Right kidney (tissue), 9 donors: ENCODE measurements at places on chromosomes 3 and 15.

GRCh38 chr3:124707656-124708062, 22.6 kb upstream of the UMPS start:
- DNase-seq = no peak

DNA sequence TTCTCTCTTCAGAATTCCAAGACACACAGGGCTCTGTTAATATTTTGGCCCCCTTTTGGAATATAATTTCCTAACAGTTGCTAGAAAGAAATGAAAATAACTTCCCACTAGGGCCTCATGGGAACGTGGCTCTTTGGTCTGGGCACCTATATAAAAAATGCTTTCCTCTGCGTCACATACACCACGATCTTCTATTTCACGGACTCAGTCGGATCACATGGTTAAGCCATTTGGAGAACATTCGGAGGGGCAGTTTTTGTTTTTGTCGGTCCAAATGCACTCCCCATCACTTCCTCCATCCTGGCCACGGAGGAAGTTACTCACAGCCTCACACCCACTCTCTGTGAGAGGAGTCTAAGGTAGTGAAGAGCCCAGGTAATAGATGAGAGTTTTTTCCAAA, 21.0 kb downstream of the TMEM44 start:
- no peak for DNase-seq

DNA sequence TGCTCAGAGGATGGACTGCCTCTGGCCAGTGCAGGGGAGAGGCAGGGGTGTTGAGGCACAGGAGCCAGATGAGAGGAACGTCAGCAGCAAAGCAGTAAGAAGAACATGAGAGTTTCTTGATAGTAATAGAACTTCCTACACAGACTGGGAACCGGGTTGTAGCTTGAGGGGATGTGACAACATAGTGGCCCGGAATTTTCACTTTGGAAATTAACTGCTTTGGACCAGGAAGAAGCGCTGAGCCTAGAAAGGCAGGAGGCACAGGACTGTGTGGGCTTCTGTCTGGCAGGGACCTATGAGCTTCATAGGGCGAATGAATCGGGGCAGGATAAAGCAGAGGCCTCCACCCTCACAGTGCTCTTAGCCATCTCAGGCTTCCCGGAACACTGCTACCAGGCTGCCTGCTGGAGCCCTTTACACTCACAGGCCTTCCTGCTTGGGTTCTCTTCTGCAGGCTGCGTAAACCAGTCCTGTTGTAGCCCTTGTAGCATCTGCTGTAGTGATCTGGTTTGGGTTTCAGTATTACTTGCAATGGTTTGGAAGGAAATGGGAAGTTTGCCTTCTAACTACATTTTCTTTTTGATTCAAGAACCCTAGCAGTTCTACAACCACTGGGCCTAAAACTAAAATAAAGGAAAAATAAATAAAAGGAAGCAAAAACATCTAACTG, 3.3 kb upstream of the ADPGK start:
- DNase-seq = no peak

DNA sequence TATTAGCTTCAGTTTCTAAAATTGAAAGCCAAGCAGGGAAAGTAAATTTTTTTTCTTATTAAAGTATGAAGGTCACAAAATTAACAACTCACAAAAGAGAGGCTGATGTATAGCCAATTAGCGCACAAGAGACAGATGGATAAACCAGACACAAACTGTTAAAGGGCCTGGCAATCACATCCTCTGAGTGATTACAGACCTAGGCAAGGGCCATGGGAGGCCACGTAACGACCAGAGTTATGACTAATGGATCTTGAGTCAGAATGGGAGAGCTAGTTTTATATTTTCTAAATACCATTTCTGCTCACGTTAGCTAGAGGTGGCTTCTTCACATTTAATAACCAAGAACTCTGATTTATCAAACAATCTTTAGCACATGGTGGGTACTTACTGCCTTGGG, 17.8 kb upstream of the SCAMP5 start:
- DNase-seq = no peak

GRCh38 chr15:41258750-41259471, 27.8 kb downstream of the CHP1 start:
- no peak for DNase-seq

DNA sequence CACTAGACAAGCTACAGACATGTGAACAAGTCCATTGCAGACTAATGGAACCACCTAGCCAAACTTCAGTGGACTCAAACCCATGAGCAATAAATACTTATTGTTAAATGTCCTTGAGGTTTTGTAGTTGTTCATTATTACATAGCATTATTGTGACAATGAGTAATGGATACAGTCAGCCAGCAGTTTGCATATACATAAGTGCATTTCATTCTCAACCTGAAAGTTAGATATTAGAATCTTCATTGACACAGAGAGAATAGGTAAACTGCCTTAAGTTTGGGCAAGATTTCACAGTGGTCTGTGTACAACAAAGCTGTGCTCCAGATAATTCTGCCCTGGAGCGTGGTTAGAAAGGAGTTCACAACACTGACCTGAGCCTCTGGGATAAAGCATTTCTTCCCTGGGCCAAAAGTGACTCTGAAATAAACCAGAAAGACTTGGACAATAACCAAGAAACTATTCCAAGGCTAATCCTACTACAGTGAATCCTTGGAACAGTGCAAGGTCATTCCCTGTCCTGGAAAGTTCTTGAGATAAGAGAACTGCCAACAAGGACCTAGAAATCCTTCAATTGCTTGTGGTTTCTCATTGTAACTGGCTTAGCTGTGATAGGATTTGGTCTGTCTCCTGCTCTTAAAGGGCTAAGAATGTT, 225.5 kb upstream of the STT3B start:
- DNase-seq = no peak

DNA sequence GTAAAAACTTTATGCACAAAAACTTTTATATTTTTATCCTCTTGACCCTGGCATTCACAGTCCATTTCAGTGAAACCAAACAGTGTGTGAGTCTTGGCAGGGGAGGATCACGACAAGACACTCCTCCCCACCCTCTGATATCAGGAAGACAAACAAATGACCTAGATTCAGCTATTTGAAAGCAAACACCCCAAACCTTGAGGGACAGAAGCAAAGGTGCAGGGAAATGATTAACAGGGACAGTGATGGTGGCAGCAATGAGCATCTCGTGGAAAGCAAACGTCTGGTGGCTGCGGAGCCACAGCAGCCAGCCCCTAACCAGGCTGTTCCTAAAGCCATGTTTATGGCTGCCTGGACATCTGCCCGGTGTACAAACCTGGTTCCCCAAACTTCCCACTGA, 52.1 kb downstream of the FSIP1 start:
- no peak for DNase-seq

DNA sequence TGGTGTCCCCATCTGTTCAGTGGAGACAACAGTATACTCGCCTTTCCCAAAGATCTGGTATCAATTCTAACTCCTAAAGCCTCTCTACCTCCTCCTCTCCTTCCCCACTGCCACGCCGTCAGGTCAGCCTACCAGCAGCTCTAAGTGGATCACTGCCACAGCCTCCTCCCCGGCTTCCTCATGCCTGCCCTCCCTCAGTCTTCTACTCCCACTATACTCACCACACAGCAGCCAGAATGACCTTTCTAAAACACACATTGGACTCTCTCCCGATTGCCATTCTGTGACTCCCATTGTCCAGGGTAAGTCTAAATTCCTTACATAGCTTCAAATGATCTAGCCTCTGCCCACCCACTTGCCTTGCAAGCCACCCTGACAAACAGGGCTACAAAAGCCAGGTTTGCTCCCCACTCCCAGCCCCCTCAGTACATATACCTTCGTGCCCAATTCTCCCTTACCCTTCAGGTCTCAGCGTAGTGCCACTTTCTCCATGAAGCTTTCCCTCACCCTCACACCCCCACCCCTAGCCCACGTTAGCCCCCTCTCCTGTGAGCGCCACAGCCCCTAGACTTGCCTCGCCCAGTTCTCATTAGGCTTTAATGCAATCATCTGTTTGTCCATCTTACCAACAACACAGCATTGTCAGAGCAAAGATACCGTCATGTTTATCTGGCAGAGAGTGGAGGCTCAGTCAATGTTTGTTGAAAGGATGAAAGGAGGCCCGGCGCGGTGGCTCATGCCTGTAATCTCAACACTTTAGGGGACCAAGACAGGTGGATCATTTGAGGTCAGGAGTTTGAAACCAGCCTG, 9.5 kb upstream of the SEMA7A start:
- DNase-seq = no peak

- DNase-seq = no peak
Measured at GRCh38 chr3:170520996-170521395, 64.9 kb downstream of the SLC7A14 start.

DNA sequence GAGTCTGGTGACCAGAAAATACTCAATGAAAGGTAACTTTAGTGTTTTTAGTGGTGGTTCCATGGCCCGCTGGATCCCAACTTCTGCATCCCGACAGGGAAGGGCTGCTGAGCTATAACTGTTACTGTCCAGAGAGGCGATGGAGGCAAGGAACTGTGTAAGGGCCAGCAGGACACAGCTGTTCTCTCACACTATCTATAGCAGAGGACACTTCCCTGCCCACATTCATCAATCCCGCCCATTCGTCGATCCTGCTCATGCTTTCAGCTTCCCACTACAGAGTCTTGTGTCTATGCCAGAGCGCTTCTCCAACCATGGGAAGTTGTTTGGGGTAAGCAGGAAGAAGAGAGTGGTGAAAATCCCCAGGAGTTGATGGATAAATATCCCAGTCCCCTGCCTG, 8.4 kb downstream of the COLQ start:
- no peak for DNase-seq

DNA sequence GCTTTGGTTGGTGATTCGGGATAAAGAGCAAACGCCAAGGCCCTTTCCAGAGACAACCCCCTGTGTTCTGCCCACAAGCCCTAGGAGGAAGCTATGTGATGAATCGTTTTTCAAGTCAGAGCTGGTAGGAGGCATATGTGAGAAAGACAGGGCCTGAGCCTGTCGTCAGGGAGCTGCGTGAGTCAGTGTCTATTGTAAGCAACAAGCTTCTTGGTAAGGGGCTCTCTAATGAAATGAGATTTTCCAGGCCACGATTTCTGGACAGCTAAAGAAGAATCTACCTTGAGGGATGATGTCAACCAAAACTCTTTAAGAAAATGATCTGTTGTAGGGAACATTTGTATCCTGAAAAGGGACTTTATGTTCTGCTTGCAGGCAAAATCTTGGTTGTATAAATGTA, 318.9 kb upstream of the IL12A start:
- no peak for DNase-seq

DNA sequence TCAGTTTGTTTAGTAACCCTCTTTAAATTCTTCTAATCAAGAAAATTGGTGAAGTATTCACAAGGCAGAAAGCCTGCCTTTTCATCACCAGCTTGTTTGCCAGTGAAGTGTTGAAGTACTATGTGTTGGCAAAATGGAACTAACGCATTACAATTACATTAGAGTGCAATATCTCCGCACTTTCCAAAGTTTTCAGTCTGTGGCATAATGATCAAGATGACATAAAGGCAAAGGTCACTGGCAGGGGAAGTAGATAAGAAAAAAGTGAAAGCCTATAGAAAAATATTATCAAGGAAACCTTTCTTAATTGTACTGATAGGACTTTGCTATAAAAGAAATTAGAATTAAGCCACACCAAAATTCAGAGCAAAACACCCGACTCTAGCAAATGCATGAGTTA, 25.0 kb upstream of the TM4SF1 start:
- DNase-seq = no peak

DNA sequence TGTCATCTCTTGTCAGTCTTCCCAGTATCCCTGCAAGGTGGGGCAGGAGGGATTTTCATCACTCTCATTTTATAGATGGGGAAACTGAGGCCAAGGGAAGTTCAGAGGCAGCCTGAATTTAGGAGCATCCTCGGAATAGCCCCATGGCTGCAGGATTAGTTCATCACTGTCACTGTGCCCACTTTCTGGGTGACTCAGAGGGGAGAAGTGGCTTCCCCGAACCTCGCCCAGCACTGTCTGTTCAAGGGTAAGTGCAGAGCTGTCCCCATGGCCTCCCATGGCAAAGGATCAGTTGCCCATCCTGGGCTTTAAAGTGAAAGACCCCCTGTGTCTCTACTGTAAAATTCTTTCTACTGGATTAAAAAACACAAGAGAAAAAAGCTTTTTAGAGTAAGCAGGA, 60.0 kb upstream of the SEC13 start:
- no peak for DNase-seq

- DNase-seq = peak; percentile 24
Measured at GRCh38 chr15:101250341-101250831, 1.5 kb downstream of the CHSY1 start.

DNA sequence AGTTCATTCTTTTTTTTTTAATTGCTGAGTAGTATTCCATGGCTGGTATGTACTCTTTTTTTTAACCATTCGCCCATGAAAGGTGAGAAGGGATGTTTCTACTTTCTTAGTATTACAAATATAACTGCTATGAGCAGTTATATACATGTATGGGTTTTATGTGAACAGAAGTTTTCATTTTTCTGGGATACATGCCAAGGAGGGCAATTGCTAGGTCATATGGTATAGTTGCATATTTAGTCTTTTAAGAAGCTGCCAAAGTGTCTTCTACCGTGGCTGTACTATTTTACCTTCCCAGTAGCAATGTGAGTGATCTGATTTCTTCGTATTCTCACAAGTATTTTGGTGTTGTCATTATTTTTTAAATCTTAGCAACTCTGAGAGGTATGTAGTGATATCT, 11.2 kb upstream of the KLHL40 start:
- no peak for DNase-seq
